IMR-90 (cell line): ENCODE measurements at places on chromosomes 2 and 18. TPM values are rescaled to one million over a fixed set of nuclear protein-coding genes. Genes with fewer than 3 reads are reported as not detected.

DNA sequence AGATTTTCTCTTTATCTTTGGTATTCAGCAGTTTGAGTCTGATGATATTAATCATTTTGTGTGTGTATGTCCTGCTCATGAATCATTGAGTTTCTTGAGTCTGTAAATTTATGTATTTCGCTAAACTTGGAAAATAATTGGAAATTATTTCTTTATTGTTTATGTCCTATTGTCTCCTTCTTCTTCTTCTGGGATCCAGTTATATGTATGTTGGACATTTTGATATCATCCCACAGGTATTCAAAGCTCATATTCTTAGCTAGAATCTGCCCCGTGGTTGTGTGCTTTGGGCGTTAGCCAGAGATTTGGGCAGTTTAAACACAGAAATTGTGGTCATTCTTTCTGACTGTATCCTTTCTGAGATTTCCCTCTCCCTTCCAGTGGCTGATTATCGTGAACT is 243.0 kb upstream of the SPRED2 start:
- no peak for DNase-seq

GRCh38 chr2:72051971-72052505 is 95.6 kb downstream of the CYP26B1 start:
- DNase-seq, result no peak

- no peak for DNase-seq
Observed at GRCh38 chr2:216960671-216961268, 100.9 kb upstream of the TNP1 start.

DNA sequence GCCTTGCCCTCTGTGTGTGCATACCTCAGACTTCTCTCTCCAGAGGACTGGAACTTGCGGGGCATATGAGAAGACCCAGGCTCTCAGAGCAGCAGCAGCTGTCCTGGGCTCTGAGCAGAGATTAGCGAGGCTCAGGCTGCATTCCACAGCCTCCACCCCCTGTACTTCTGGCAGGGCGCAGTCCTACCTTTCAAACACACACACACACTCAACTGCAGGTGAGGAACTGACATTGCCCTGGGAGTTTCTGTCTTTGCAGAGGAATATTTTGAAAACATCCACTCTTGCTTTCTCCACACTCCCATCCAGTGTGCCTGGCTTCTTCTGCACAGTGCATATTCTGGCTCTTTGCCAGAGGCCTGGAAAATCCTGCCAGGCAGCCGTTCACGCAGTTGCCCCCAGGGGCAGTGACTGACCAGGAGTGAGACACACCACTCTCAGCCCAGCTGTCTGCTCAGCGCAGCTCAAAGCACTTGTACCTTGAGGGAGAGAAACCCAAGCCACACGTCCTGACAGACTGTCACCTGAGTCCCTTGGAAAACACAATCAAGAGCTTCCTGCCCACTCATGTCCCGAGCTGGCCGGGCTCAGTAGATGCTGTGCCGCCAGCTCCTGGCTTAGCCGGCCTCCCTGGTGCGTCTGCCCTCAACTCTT is 460.8 kb downstream of the RNF144A start:
- no peak for DNase-seq

GRCh38 chr2:157933160-157933920 is 57.2 kb upstream of the ACVR1 start:
- no peak for DNase-seq

DNA sequence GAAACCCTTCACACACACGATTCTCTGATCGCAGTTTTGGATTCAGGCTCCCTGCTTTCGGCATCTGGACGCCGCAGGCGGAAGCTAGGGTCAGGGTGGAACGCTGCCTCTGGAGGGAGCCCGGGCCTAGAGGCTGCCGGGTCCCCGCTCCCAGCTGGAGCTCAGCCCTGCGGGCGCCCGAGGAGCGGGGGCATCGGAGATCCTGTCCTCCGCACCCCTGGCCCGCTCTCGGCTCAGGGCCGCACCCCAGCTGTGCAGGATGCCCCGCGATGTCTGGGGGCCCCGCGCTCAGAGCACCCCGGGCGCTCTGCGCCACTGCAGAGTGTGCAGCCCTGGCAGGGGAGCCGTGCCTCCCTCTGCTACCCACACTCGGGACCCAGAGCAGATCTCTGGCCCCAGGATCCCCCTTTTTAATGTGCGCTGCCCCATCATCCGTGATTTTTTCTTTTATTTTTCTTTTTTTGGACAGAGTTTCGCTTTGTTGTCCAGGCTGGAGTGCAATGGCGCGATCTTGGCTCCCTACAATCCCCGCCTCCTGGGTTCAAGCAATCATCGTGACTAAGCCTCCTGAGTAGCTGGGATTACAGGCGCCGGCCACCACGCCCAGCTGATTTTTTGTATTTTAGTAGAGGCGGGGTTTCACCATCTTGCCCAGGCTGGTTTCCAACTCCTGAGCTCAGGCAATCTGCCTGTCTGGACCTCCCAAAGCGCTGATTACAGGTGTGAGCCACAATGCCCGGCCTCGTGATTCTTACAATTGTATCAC is 54.8 kb upstream of the TUBA3E start:
- DNase-seq, result no peak

- DNase-seq, result no peak
Observed at GRCh38 chr2:72921853-72922252, 4.5 kb downstream of the EMX1 start.

DNA sequence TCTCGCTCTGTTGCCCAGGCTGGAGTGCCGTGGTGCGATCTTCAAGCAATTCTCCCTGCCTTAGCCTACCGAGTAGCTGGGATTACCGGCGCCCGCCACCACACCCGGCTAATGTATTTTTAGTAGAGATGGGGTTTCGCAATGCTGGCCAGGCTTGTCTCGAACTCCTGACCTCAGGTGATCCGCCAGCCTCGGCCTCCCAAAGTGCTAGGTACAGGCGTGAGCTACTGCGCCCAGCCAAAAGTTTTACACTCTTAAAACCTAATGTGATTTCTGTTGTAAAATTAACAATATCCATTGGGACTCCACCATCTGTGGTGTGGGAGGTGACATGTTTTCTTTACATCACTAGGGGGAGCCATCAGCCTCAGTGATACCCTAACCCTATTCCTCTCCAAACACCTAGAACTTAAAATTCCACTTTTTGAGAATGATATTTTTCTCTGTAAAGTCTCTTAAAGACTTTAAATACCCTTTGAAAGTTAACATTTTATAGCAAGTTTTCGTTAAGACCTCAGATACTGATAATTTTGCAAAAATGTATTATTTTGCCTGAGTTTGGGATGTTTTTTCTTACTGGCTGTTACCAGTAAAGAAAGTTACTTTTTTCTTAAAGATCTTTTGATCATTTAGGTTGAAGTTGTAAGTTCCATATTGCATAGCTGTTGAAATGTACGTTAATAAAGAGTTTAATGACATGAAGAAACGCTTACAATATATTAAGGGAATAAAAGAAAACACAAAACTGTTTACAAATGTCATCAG is 11.6 kb upstream of the EIF2AK2 start:
- peak; percentile 55 for DNase-seq

GRCh38 chr2:2098458-2099167 is 232.5 kb downstream of the MYT1L start:
- no peak for DNase-seq

DNA sequence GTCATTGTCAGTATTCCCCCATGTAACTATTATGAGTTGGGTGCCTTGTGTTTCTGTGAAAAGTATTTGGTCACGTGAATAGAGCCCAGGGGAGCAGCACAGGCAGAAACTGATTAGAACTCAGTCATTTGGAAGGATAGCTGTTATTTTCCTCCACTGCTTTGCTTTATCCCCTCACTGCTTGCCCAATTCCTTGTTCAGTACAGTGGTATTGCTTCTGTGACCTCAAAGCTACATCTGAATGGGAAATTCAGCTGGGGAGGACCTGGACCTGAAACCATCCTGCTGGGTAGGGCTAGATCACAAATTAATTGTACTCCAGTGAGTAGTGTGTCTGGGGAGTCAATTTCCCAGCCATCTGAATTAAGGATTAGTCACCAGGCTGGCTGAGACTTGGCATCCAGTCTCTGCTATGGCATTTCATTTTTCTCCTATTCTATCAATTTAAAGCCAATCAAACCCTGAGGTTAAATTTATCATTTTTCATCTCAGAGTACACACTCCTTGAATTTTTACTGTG is 1231.6 kb upstream of the GYPC start:
- DNase-seq, result no peak

- DNase-seq, result no peak
Observed at GRCh38 chr2:143823876-143824275, 694.7 kb downstream of the ARHGAP15 start.

DNA sequence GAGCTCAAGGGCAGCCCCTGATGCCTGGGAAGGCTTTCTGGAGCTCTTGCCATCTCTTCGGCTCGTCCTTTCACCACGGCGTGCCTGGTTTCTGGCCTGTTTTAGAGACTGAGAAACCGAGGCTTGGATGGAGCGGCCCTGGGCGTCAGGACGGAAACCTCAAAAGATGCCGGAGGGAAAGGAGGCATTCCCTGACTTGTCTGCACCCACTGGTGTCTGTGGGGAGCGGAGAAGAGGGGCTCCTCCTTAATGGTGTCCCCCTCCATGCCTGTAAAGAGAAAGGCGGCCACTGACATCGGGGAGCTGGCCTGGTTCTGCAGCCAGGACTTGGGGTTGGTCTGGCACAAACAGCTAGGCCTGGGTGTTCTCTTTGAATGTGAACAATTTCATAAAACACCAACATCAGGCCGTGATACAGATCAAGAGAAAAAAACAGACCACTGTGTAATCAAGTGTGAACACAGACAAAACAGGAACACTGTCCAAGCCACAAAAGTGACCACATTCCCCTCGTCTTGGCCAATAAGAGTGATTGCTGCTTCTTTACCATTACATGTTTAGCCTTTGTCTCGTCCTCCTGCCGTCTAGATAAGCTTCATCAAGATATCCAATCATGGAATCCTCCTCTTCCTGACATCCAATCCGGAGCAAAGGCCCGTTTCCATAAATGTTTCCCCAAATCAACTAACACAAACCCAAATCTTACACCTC is 633 bp upstream of the ILKAP start:
- no peak for DNase-seq

- no peak for DNase-seq
Observed at GRCh38 chr2:124149571-124149970, 124.5 kb downstream of the CNTNAP5 start.

CFAP65 gene
- not detected in 2 replicates for total RNA-seq

CHPF gene
- total RNA-seq, result 24.0 and 27.2 TPM in 2 replicates
